Iris pigment epithelial cell (primary cell): ENCODE measurements at places on chromosomes 5 and 9.

- DNase-seq = peak; percentile 14
These were observed 471.9 kb downstream of the MTRR start for GRCh38 chr5:8340739-8341344.

GRCh38 chr9:5425006-5425628 is 12.6 kb downstream of the PLGRKT start:
- peak; percentile 32 for DNase-seq

DNA sequence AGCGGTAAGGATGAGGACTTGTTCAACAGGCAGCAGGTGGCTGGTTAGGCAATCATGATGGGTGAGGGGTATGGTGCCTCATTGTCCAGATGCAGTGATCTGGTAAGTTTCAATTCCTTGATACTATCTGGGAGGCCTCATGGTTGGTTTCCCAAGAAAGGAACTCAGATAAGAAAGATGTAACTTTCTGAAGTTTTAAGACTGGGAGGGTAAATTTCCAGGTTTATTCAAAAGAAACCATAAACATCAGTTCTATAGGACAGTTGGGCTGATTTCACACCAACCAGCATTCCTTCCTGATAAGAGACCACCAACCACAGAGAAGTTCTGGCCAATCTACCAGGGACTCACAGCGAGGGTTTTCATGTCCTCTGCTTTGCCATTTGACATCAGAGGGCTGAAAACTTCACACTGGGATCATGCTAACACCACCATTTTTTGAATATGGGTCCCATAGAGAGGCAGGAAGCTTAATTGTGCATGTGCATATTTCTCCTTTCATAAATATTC is 773 bp upstream of the AGGF1 start:
- no peak for DNase-seq

GRCh38 chr5:143372187-143372829 is 31.2 kb downstream of the NR3C1 start:
- peak; percentile 29 for DNase-seq

- peak; percentile 56 for DNase-seq
These were observed 115.4 kb downstream of the LHX2 start for GRCh38 chr9:124126648-124127646.

DNA sequence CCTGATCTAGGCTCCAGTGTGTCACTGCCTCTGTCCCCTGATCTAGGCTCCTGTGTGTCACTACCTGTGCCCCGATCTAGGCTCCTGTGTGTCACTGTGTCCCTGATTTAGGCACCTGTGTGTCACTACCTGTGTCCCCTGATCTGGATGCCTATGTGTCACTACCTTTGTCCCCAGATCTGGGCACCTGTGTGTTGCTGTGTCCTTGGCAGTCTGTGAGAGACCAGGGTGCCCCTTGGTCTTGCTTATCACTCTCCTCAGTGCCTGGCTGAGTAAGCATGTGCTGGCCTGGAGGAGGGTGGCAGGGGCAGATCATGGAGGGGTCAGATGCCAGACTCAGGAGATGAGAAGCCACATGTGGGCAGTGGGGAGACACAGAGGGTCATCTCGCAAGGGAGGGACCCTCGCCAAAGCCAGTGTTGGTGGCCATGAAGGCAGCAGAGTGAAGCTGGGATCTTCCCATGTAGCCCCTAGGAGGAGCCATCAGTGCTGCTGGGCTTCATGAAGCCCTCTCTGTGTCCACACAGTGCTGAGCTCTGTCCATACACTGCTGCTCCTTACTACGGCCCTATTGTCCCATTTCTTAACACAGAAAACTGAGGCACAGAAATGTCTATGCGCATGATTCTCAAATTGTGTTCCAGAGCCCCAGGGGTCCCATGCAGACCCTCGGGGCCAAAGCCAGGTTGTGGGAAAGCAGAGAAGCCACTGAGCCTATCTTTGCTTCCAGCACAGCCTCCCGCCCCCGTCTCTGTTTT is 15.5 kb downstream of the OLFML2A start:
- DNase-seq = no peak

GRCh38 chr5:18961234-18961633 is 1026.8 kb downstream of the CDH18 start:
- no peak for DNase-seq

- DNase-seq = no peak
These were observed 84.3 kb upstream of the CACNA1B start for GRCh38 chr9:137793196-137793841.

- no peak for DNase-seq
These were observed 5.8 kb downstream of the TMEM268 start for GRCh38 chr9:114616684-114617520.

DNA sequence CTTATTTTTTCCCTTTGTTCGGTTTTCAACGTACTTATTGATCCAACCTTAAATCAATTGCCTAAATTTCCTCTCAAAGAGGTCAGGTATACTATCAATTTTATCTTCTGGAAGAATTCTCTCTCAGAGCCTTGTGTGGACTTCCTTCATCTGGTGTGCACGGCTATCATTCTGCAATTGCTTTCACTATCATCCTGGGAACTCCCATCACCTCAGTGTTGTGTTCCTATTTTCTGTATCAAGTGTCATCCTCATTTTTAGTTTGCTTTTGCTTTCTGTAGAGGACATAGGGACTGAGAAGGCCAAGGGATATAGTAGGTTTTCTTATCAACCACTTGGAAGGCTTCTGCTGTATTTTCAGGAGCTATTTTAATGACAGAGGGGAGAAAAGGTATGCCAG is 11.3 kb downstream of the STOM start:
- no peak for DNase-seq

DNA sequence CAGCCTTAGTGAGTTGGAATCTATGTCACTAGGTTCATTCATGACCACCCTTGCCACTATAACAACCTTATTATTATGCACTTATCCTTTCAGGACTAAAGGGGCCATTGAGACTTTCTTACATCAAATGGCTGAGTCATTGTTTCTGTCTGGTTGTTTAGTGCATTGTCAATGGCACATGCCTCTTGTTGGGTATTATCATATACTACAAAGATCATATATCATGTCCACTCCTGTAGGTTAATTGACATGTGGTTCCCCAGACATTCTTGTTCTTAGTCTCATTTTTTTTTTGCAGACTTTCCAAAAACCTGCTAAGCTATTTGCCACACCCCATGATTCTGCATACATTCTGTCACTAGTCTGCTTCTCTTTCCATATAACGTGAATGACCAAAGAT is 66.7 kb upstream of the PRDM9 start:
- DNase-seq = no peak

DNA sequence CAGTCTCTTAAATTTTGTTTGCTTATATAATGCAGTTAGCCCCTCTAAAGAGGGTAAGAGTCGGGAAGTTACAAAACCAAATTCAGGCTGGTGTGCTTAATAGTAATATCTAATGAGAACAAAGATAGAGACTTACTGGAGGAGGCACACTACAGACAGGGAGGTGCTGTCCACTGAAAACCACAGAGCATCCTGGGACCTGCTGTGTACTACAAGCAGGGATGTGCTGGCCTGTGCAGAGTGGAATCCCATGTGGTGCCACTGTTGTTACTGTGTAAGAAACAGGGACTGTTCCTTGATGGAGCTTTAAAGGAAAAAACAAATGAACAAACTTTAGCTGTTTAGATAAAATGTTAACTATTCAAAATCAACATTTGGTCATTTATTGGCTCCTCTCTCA is 42.4 kb downstream of the RNF38 start:
- DNase-seq = peak; percentile 8

DNA sequence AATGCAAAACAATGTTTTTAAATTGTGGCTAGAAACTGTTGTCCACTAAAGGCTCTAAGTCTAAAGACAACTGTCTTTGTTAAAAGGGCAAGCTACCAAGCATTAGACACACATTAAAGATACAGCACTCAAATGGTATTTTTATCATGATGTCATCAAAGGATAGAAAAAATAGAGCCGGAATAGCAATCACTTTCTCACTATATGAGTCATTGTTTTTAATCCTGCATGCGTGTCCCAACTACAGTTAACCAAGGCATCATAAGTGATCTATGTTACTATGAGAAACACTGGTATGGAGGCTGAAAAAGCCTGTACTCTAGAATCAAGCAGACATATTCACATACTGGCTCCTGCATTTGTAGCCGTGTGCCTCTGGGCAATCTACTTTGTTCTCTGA is 1.9 kb upstream of the PJA2 start:
- DNase-seq = peak; percentile 96

DNA sequence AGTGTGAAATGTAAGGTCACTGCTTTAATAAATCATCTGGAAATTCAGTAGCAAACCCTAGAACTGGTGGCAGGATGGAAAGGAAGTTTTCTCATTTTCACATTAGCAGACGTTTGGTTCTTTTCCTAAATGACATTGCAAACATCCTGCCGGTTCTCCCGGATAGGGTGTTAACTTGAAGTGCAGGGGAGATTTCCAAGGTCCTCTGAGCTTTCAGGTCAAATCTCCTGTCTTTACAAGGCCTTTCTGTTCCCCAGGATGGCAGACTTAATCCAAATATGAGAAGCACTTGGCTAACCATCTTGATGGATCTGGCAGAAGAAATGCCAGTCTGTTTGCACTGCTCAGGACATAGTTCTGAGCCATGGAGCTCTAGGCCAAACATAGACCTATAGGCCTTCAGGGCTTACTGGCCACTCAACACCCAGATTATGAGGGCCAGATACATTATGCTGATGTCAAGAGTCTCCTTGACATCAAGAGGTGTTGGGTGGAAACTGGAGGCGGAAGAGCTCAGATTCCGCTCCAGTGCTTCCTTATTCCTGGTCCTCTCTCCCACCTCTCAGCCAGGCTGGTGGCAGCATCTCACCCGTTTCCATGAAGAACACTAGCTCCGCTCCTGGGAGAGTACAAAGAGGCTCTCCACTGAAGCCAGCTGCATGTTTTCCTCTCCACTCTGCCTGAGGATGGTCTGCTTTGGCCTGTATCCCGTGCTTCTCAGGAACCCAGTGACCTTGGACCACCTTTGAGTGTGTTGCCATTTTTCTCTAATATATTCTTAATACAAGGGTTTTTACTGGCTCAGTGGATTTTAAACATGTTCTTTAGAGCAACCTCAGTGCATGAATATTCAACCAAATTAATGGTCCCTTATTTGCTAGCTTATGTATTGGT is 61.0 kb downstream of the RALGPS1 start:
- DNase-seq = no peak

GRCh38 chr5:153439130-153439529 is 51.3 kb upstream of the GRIA1 start:
- no peak for DNase-seq

DNA sequence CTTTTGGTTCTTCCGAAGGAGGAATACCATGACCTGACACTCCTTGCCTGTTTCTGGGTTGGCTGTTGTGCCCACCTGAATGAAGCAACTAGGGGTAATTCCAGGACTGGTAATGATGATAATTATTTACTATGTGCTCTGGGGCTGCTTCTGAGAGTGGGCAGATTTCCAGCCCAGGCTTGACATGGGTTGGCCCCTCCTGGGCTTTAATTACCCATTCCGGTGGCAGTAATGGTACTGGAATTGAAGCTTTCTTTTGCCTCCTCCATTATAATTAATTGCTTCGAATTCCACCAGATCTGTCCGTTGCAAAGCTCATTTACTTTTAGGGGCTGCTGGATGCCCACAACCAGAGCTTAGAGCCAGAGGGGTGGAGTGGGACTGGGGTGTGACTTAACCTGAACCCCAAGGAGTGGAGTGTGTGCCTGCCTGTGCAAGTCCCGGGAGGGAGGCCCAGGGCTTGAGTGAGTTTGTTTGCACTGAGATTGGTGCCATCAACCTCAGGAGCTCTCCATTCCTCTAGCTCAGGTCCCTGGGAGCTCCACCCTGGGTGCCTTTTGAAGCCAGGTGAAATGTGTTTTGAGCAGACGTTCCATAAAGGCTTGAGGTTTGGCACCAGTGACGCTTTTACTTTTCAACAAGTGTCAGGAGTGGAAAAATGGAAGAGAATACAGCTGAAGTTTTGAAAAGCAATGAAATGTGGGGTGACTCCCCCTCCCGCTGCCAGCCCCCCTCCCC is 214.6 kb downstream of the PDZD2 start:
- DNase-seq = peak; percentile 3

- no peak for DNase-seq
These were observed 65.7 kb downstream of the IRX2 start for GRCh38 chr5:2685651-2686272.

DNA sequence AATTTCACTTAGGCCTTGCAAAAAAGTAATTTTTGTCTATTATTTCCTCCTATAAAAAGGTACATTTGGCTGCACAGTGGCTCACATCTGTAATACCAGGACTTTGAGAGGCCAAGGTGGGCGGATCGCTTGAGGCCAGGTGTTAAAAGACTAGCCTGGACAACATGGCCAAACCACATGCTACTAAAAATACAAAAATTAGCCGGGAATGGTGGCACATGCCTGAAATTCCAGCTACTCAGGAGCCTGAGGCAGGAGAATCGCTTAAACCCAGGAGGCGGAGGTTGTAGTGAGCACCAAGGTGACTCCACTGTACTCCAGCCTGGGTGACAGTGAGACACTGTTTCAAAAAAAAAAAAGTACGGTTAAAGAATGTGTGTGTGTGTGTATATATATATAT is 15.7 kb downstream of the NUP155 start:
- DNase-seq = no peak

DNA sequence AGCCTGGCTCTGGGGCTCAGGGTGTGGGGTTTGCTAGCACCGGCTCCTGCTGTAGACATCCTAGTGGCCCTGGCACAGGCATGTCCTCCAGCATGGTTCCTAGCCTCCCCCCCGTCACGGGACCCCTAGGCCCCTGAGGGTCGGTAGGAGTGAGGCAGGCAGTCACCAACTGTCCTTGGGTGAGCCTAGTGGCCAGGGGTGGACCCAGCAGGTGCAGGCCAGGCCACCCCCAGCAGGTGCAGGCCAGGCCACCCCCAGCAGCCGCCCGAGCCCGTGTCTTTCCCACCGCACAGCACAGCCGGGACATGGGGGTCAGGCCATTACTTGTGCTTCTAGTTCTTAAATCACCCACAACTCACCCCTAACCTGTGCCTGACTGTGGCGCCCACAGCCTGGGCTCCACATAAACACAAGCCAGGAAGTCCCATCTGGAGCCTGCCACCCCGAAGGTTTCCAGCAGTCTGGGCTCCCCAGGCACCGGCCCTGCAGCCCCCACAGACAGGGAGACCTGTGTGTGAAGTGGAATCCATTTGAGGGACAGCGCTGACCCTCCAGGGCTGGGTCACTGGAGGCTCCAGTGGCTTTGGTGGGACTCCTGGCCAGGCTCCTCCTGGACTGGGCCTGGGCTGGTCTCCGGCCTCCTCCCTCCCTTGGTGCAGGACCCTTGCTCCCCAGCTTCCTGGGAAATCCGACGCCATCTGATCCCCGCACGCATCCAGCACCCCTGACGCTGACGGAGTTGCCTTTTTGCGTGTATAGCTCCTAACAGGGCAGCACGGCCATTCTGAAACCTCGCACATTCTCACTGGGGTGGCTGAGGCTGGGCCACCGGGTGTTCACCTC is 114.1 kb upstream of the LPCAT1 start:
- no peak for DNase-seq

GRCh38 chr5:137890845-137891244 is 1.6 kb downstream of the PKD2L2 start:
- DNase-seq = no peak

GRCh38 chr9:114553202-114553601 is 34.4 kb upstream of the ATP6V1G1 start:
- DNase-seq = no peak

DNA sequence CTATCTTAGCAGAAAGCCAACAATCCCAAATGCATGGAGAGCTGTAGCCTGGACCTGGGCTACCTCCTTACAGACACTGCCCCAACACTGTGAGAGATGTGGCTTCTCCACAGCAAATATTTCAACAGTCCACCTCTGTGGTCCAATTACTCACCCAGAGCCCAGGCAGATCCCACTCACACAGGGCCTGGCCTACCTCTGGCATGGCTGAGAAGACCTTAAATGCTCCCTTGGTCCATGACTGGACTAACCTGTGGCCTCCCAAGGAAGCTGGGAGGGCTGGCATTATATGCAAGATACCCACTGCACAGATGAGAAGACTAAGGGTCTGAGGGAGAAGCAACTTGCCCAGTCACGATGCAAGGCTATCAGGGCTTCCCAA is 22.8 kb upstream of the SLC25A51 start:
- no peak for DNase-seq
